Activated CD8-positive, alpha-beta T cell treated with anti-CD3 and anti-CD28 coated beads, Interleukin-2, amount 10 ng/mL, durations not matched to agents 7 days and 5 days (primary cell): ENCODE measurements at places on chromosomes 6 and 20.

GRCh38 chr6:142407685-142408273 lies 106.0 kb downstream of the ADGRG6 start:
- no peak for DNase-seq

DNA sequence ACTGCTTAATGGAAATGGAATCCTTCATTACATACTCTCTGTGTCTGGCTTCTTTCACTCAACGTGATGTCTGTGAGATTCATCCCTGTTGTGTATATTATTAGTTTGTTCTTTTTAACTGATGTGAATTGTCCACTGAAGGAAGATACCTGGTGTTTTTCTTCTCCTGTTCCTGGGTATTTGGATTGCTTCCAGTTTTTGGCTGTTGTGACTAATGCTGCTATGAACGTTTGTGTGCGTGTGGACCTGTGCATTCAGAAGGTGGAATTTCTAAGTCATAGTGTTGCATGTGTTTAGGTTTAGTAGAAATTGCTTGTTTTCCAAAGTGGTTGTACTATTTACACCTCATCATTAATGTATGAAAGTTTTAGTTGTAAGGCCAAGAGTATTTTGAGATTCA lies 3.8 kb downstream of the TULP4 start:
- no peak for DNase-seq

- DNase-seq, result no peak
Measured at GRCh38 chr6:126614642-126615504, 275.0 kb downstream of the CENPW start.

GRCh38 chr20:20956513-20956931 lies 149.6 kb downstream of the LINC00237 start:
- no peak for DNase-seq

DNA sequence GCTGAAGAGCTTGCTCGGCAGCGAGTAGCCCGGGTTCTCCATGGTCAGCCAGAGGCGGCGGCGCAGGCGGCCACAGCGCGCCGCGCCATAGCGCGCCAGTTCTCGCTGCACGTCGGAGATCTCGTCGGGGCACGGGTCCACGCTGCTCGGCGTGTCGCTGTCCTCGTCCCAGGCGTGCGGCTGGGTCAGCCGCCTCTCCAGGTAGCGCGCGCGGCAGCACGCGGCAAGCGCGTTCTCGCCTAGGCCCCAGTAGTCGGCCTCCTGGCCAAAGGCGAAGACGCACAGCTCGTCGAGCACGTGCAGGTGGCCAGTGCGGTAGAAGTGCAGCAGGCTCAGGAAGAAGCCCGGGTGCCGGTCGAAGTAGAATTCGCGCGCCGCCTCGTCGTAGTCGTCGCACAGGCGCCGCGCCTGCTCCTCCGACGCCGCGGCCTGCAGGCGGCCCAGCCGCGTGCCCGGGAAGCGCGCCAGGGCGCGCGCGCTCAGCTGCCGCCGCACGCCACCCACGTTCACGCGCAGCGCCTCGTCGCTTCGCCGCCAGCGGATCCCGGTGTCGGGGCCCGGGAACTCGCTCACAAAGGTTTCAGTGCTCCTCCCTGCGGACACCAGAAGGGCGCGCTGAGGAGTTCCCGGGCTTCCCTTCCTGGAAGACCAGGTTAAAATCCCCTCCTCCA lies 2.7 kb downstream of the KCNS1 start:
- DNase-seq, result no peak

DNA sequence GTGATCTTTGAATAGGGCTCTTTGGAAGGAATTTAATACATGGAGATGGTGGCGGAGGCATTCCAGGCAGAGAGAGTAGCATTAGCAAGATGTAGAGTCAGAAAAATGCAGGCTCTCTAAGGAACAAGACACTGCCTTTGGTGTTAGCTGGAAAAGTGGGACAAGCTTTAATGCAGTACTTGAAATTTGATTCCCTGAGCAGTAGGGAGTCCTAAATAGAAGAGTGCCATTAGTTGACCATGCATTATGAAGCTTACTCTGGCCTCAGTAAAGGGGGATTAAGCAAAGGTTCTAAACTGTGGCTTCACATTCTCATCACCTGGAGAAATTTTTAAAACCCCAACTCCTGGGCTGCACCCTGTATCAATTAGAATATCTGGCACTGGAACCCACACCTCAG lies 494.8 kb upstream of the SOX4 start:
- no peak for DNase-seq

DNA sequence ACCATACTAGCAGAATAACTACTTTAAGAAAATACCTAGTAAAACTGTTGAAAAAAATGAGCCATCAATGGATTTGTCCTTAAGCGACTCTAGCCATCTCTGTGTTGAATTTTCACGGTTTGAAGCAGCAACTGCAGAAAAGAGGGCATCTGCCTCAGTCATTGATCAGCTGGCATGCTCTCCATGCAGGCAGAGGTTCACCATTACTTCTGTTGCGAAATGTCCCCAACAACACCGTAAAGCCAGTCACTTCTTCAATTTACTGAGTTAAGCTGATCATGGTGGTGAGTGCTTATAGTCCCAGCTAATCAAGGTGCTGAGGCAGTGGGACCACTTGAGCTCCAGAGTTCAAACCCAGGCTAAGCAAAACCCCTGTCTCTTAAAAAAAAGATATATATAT lies 11.1 kb downstream of the TPD52L1 start:
- DNase-seq, result no peak

DNA sequence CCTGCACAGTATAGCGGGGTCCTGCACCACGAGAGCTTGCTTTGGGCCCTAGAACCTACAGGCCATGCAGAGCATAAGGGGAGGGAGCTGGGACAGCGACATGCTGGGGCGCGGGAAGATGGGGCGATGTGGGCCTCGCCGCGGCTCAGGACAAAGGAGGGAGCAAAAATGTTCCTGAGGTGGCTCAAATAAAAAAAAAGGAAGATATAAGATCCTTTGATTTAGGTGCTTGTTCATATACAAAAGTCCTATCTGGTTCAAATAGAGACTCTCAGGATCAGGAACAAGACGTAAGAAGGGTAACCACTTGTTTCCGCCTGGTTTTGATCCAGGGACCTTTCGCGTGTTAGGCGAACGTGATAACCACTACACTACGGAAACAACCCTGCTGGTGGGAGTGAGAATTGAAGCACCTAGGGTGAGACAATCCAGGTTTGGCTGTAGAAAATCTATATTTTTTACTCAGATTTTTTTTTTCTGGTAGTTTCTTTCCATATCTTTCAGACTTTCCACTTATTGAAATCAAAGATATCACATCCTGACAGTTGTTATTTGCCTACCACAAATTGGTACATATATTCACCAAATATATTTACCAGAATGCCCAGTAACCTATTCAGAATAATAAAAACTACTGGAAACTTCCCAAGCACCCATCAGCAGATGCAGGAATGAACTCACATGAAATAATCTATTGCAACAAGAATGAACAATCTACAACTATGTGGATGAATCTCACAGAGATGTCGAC lies 177.9 kb upstream of the ZNF184 start:
- peak; percentile 71 for DNase-seq

DNA sequence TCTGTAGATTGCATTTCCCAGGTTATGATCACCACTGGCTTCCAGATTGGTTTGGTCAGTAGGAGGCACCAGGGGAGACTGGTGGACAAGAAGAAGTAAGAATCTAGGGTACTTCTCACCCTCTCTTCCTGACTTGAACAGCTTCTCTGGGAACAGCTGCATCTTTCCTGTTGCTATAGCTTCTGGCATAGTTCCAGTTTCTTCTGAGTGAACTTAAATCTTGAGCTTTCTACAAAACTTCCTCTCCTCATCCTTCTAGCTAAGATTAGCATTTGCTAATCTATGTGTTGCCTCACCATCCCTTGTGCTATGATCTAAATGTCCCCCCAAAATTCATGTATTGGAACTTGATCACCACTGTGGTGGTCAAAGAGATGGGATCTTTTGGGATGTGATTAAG lies 724.6 kb downstream of the UTRN start:
- no peak for DNase-seq

DNA sequence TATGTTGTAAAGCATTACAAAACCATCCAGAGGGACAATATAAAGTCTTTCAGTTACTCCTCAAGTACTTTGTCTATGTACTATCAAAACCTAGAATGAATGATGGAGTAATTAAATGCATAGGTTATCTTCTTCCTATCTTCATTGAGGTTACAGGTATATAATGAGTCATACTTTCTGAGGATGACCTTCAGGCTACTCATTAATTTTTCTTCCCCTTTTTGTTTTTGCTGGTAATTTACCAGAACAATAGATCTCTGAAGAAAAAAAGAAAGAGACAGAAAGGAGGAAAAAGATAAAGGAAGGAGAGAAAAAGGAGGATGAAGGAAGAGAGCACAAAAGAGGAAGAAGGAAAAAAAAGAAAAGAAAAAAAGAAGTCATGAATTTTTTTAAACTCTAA lies 398.4 kb downstream of the TBC1D32 start:
- DNase-seq, result no peak

DNA sequence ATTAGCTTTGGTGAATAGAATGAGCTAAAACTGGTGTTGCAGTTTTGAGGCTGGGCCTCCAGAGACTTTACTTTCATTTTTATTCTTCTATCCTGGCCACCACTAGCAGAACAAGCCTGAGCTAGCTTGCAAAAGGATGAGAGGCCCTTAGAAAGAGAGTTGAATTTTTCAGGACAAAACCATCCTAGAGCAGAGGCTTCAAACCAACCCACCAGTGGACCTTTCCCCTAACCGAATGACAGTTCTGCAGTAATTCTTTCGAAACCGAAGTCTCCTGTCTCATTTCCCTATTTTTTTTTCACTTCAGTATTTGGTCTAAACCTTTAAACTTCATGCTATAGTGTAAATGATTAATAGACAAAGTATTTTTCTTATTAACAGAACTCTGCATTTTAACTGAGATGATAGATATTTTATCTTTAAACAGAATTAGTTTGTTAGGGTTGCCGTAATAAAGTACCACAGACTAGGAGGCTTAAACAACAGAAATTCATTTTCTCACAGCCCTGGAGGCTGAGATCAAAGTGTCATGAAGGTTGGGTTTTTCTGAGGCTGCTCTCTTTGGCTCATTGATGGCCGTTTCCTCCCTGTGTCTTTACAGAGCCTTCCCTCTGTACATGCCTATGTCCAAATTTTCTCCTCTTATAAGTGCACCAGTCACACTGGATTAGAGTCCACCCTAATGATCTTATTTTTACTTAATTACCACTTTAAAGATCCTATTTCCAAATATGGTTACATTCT lies 80.6 kb upstream of the PAK5 start:
- DNase-seq, result no peak

- DNase-seq, result no peak
Measured at GRCh38 chr20:8711501-8711900, 357.4 kb upstream of the PLCB4 start.

- DNase-seq, result no peak
Measured at GRCh38 chr6:166166314-166167257, 1.1 kb downstream of the TBXT start.

DNA sequence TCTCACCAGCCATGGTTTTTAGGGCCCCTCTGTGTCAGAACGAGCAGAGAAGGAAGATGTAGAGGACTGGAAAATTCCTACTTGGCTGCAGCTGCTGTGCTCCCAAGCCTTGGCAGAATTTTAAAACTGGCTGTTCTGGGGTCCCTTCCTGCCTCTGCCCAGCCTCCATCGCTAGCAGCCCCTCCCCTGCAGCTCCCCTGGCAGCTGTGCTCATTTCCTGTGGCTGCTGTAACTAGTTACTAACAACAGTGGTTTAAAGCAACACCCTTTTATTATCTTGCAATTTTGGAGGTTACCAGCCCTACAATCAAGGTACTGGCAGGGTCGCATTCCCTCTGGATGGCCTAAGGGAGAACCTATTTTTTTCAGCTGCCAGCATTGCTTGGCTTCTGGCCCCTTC lies 3.7 kb upstream of the CST11 start:
- DNase-seq, result peak; percentile 63

DNA sequence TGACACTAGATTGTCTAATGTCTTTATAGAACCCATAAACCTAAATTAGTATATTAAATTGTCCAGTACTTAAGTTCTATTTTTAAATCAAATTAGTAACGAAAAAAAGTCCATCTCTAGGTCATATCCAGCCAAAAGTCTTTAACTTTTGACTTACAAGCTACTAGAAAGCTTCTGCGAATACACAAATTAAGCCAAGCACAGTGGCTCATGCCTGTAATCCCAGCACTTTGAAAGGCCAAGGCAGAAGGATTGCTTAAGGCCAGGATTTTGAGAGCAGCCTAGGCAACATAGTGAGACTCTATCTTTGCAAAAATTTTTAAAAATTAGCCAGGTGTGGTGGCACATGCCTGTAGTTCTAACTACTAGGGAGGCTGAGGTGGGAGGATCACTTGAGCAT lies 420.4 kb upstream of the PLCB4 start:
- no peak for DNase-seq

DNA sequence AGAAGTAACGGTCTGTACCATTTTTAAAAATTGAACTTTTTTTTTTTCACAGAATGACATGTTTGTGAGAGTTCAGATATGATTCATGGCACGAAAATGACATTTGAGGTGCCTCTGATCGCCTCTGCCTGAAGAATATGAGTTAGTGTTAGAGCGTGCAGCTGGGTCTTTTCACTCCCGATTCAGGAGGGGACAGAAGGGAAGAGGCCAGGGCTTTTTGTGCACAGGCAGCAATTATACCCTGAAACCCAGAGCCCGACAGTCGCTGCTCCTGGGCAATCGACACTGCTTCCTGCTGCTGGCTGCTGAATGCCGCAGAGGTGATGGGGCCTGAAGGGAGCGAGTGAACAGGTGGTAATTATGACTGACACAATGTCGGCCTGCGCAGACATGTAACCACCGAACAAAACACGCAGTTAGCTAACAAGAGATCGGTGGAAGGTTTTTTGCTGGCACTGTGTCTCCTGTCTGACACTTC lies 652.0 kb upstream of the NOX3 start:
- no peak for DNase-seq

DNA sequence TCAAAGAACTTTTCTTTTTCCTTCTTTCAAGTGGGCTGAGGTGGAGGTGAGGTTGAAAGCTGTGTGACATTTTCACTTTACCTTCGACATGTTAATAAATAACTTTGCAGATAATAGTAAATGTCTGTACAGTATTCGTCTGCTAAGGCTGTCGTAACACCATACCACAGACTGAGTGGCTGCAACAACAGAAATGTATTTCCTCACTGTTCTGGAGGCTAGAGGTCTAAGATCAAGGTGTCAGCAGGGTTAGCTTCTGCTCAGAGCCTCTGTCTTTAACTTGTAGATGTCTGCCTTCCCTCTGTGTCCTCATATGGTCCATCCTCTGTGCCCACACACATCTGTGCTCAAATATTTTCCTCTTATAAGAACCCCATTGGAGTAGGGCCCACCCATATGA lies 14.9 kb downstream of the PHACTR2 start:
- no peak for DNase-seq
